ENCODE measurements at places on chromosomes 2 and 18. TPM values are rescaled to one million over a fixed set of nuclear protein-coding genes. Genes with fewer than 3 reads are reported as not detected.
A peak's percentile ranks its signal among the peaks of the same experiment; 100 is the strongest.

DNA sequence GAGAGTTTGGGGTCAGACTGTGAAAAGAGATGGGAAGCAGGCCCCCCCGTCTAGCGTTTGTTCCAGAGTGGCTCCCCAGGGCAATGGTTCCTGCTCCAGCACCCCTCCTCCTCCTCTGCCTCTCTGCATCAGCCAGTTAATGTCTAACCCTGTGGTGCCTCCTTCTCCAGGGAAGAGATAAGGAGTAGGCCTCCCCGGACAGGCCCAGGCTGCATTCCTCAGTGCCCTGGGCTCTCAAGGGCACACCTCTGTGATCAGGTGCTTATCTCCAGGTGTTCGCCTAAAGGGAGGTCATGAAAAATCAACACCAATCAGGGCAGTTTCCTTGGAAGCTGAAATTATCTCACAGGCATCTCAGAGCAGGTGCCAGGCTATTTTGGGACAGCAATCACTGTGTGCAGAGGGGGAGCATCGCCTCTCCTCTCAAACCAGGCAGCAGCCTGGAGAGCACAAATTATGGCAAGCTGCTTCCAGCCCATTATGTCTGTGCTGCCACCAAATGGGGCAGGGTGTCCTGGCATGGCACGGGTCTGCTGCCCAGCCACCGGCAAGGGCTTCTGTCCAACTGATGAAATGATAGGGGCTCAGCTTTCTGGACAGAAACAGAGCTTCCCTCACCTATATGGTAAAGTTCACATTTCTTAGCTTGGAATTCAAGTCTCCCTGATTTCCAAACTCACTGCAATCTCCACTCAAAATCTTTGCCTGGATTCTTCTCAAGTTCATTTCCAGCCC lies 255.8 kb upstream of the SLC14A2 start:
- H3K4me3 ChIP-seq = no peak overlapping the region
- no peak overlapping the region for H3K27ac ChIP-seq
- H3K36me3 ChIP-seq = no peaks in the 10 kb centered on the region
- H3K4me1 ChIP-seq = no peaks in the 10 kb centered on the region
- H3K27me3 ChIP-seq = no peaks in the 10 kb centered on the region
- no peak for DNase-seq

DNA sequence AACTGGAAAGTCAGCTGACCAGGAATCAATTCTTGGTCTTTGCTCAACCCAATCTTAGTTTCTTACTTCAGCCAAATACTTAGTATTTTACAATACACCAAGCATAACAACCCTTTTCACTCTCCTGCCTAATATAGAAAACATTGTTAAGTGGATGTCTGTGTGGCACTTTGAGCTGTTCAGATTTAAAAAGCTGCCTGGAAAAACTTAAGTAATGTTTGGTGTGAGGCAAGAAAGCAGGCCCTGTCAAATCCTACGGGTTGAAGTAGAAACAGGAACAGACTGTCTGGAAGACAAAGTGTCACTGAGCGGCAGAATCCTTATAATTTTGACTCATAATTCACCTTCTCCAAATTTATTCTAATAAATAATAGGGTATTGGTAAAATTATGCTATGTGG lies 37.1 kb upstream of the FRZB start:
- H3K27ac ChIP-seq = no peak overlapping the region
- no peak for DNase-seq
- no peaks in the 10 kb centered on the region for H3K4me1 ChIP-seq
- H3K27me3 ChIP-seq = no peaks in the 10 kb centered on the region
- no peak overlapping the region for H3K4me3 ChIP-seq

- DNase-seq = peak; percentile 24
- H3K4me1 ChIP-seq = no peaks in the 10 kb centered on the region
- no peak overlapping the region for H3K27ac ChIP-seq
- no peak overlapping the region for H3K4me3 ChIP-seq
- H3K36me3 ChIP-seq = no peaks in the 10 kb centered on the region
Observed at GRCh38 chr2:227908266-227909054, 37.0 kb downstream of the DAW1 start.

GRCh38 chr2:127618551-127619202 lies 27.3 kb upstream of the GPR17 start:
- H3K4me1 ChIP-seq = no peaks in the 10 kb centered on the region
- H3K27me3 ChIP-seq = peaks cover 10% of the 10 kb centered on the region
- H3K36me3 ChIP-seq = no peaks in the 10 kb centered on the region
- H3K27ac ChIP-seq = no peak overlapping the region
- no peak for DNase-seq
- no peak overlapping the region for H3K4me3 ChIP-seq

DNA sequence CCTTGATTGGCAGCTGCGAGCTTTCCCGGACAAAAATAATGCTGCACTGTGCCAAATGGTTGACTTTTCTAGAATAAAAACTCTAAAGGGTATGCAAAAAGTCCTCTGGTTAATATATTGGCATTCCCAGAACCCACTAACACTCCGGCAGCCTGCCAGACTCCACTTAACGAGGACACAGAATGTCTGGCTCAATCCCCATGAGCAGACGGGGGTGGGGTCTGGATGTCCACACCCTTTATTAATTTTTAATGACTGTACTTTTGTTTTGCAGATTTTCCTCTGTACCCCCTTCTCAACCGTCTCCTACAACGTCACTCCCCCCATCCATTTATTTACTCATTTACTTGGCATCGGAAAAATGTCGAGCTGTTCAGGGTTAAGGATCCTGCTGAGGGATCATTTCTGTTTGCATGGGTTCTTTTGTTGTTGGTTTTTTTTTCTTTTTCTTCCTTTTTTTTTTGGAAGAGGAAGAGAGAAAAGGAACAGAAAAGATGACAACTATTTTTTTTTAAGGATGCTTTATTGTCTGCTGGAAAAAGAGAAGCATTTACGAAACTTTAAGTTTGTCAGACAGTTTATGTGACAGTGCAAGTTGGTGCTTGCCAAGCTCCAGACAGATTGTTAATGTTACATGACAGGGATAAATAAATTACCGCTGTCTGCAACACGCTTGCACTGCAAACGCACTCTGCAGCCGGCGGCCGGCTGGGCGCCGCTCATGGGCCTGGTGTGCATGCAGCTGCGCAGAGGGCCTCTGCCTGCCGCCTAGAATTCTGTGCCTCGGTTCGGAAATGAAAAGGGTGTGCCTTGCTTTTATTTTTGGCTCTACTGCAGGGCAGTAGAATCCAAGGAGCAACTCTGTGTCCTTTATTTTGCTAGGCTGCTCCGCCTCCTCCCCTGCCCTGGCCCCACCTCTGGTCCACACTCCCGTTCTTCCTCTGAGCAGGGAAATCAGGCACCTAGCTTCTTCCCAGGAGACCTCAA lies 3.6 kb downstream of the LDLRAD4 start:
- no peak overlapping the region for H3K27ac ChIP-seq
- no peaks in the 10 kb centered on the region for H3K4me1 ChIP-seq
- H3K36me3 ChIP-seq = no peaks in the 10 kb centered on the region
- peaks cover 25% of the 10 kb centered on the region for H3K27me3 ChIP-seq

- no peaks in the 10 kb centered on the region for H3K36me3 ChIP-seq
- H3K4me3 ChIP-seq = no peak overlapping the region
- no peak overlapping the region for H3K27ac ChIP-seq
- DNase-seq = no peak
- no peaks in the 10 kb centered on the region for H3K27me3 ChIP-seq
- H3K4me1 ChIP-seq = no peaks in the 10 kb centered on the region
Observed at GRCh38 chr2:240226672-240227537, 86.4 kb upstream of the OTOS start.

DNA sequence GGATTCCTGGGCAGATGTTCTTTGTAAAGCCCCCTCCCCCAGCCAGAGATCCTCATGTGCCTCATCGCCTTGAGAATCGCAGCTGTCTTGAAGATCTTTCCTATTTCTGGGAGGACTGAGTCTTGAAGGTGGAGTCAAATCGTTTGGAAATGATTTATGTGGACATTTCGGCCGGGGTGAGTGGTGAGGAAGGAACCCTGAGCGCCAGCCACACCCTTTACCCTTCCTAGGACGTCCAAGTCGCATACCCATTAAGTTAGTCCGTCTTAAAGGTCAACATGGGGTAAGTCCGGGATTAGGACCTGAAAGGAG lies 84.9 kb upstream of the ZCCHC2 start:
- H3K27me3 ChIP-seq = no peaks in the 10 kb centered on the region
- H3K4me3 ChIP-seq = no peak overlapping the region
- no peaks in the 10 kb centered on the region for H3K36me3 ChIP-seq
- H3K4me1 ChIP-seq = peaks cover 11% of the 10 kb centered on the region

GRCh38 chr2:186399082-186399644 lies 86.9 kb upstream of the ZC3H15 start:
- no peak overlapping the region for H3K27ac ChIP-seq
- DNase-seq = no peak
- H3K4me3 ChIP-seq = no peak overlapping the region
- H3K27me3 ChIP-seq = no peaks in the 10 kb centered on the region
- H3K4me1 ChIP-seq = no peaks in the 10 kb centered on the region

DNA sequence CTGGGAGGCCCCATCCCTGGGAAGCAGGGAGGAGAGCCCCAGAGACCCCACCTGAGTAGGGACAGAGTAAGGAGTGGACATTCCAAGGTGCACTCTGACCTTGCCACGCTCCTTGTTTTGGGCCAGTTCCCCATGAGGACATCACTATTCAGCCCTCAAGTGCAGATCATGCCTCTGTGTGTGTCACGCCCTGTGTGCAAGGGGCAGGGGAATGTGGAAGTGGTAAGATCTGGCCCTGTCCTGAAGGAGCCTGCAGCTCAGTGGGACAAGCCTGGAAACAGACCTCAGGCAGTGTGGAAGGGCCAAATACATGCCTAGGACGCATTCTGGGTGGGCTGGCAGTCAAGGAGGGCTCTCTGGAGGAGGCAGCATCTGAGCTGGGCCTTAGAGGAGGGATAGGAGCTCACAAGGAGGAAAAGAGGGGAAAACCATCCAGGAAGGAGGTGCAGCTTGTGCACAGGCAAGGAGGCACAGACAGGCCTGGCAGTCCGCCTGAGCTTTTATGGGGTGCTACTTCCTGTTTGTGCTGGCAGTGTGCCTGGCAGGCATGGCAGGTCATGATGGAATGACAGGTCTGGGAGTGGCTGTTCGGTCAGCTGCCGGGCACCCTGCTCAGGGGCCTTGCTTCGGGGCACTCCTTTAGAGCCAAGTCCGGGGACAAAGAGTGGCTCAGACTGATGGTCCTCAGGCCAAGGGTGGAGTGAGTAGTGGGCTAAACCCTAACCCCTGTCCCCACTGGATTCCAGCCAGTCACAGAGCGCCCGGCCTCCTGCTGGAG lies 3.3 kb downstream of the KLHL30 start:
- peaks cover 20% of the 10 kb centered on the region for H3K4me1 ChIP-seq
- no peaks in the 10 kb centered on the region for H3K36me3 ChIP-seq
- no peak overlapping the region for H3K4me3 ChIP-seq
- no peak overlapping the region for H3K27ac ChIP-seq
- DNase-seq = no peak
- H3K27me3 ChIP-seq = no peaks in the 10 kb centered on the region

DNA sequence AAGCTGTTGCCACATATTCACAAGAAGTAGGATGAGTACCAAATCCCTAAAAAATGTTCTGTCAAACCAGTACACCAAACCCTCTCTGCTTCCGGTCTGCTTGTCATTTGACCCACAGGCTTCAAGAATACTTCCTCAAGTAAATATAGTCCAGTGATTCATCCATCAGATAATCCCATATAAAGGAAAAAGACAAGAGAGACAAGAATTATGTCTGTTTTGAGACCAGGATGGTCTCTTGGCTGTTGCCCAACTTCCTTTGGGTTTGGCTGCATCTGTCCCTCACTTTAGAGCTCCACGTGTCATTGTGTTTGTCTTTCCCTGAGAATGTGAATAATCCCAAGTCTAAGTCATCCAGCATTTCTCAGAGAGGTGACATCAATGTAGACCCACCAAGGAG lies 91.5 kb upstream of the NRP2 start:
- DNase-seq = peak; percentile 28
- H3K4me3 ChIP-seq = no peak overlapping the region
- H3K27ac ChIP-seq = no peak overlapping the region

DNA sequence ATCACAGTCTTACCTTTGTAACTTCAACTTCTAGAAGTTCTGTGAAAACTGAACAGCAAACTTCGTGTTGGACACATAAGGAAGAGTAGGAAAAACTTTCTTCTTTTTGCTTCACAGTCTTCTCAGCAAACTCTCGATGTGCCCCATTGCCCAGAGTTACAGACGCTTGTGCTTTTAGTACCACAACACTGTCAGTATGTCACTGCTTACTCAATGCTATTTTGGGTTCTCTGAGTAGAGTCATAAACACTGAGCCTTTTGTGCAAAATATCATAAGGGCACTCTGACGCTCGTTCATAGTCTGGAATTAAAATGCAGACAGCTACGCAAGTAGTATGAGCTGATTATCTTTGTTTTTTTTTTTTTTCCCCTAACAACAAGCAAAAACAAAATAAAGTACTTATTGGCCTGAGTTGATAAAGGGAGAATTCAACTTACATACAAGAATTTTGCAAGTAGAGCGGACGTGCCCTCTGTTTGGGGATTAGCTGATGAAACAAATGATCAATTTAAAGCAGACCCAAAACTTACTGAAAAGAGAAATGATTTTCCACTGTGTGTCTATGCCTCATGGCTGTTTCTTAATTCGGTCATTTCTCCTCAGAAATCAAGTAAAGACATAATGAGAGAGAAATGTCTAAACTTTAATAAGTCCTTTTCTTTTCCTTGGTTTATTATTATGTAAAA lies at the start of gene CDH19:
TSS of gene CDH19 (minus strand) at position 150 of the 687 bp plus-strand sequence. CDS start 31,886 bp downstream, outside the sequence.
- H3K27ac ChIP-seq = no peak within 1 kb of the TSS
- H3K36me3 ChIP-seq = no peaks in the 10 kb centered on the region
- no peak for DNase-seq
- H3K4me1 ChIP-seq = no peaks in the 10 kb centered on the region
- no peak within 1 kb of the TSS for H3K4me3 ChIP-seq
- H3K27me3 ChIP-seq = no peaks in the 10 kb centered on the region

DNA sequence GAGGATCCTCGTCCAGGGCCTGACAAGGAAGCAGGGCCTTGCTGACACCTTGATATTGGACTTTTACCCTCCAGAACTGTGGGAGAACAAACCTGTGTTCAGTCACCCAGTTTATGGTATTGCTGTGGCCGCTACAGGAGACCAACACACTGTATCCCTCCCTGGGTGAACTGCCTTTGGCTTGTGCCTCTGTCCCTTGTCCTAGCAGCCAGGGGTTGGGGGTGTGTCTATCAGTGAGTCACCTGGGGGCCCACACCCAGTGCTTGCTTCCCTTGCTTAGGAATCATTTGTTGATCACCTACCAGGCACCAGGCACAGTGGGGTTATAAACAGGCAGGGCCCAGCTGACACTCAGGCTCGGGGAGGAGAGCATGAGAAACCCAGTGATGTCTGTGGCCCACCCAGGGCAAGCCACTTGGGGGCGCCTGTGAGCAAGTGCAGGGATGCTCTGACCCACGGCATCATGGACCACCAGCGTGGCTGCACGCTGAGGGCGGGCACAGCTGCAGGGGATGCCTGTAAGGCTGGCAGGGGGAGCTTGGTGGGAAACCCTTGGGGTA lies 17.1 kb downstream of the TMEM185B start:
- H3K4me3 ChIP-seq = no peak overlapping the region
- H3K36me3 ChIP-seq = no peaks in the 10 kb centered on the region
- H3K4me1 ChIP-seq = no peaks in the 10 kb centered on the region
- DNase-seq = no peak
- peaks cover 3% of the 10 kb centered on the region for H3K27me3 ChIP-seq

ZSWIM2 gene
- total RNA-seq = under 0.01 TPM

MRO gene
- under 0.01 TPM for total RNA-seq

ERICH2 gene
- 3.1 TPM for total RNA-seq

All from fibroblast of lung (primary cell).